ENCODE measurements at places on chromosomes 1 and 21.

DNA sequence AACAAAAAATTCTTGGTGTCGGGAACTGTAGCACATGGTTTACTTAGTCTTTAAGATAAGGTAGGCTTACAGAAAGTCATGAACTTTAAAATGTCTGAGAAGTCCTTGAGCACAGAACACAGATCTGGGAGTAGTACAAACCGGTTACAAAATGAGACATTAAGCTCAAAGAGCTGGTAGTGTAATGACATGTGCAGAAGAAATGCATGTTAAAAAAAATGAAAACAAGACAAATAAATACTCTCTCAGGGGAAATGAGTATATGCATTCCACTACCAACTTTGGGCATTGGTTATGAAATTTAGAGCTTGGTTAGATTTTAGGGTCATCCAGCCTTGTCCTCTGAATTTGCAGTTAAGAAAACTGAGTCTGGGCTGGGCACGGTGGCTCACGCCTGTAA lies 91.5 kb upstream of the F3 start:
- no peak for DNase-seq

DNA sequence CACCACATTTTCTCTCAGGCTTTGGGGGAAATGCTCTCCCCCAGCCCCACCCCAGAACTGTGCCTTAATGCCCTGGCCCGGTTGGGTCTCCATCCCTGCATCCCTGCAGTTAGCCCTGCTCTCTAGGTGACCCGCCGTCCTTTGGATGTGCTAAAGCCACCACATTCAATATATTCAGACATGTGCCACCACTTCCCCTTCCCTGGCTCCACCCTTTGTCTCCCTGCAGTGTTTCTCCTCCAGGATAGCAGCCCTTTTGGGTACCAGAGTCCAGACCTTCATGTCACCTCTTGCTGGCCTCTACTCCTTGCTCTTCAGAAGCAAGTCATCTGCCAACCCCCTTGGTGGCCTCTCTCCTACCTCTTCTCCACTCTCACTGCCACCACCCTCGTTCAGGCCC lies 41.8 kb downstream of the RUNX1 start:
- no peak for DNase-seq

- no peak for DNase-seq
These were observed 218.5 kb downstream of the GPR52 start for GRCh38 chr1:174666248-174666647.

DNA sequence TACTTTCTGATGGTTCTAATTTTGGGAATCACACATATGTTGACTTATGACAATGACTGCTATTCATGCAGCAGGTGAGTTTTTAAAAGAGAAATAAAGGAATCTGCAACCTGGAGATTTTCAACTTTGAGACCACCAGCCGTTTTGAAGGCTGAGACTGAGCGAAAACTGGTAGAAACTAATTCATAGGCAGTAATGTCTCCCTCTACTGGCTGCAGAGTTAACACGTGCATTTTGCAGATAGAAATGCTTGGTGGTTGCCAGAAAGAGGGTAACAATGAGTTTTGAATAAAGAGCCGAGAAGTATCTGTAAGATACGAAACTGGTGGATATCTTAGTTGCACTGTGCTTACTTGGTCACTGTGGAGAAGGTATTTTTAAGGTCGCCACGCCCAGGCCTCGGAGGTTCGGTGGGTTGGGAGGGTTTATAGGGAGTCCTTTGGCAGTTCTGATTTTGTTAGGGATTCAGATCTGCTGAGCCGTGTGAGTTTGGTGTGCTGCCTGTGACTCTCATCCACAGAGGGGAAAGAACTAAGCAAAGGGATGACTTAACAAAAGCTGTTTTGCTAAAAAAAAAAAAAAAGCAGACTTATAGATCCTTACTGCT lies 83.0 kb downstream of the RYR2 start:
- peak; percentile 23 for DNase-seq

- no peak for DNase-seq
These were observed 9.1 kb downstream of the SSBP3 start for GRCh38 chr1:54397090-54397591.

DNA sequence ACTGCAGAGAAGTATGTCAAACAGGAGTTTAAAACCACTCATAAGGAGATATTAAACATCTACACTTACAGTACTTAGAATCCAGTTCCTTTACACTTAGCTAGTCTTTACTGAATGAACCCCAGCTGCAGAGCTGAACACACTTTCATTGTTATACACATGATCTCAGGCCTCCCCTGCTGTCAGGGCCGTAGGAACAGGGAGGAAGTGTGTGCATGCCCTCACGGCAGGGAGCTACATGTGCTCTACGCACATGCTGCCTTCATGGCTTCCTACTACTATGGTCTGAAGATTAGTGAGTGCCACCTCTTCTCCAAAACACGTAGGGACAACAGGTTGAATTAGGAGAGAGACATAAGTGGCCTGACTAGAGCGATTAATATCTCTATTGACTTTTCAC lies 191.5 kb downstream of the SIPA1L2 start:
- no peak for DNase-seq

DNA sequence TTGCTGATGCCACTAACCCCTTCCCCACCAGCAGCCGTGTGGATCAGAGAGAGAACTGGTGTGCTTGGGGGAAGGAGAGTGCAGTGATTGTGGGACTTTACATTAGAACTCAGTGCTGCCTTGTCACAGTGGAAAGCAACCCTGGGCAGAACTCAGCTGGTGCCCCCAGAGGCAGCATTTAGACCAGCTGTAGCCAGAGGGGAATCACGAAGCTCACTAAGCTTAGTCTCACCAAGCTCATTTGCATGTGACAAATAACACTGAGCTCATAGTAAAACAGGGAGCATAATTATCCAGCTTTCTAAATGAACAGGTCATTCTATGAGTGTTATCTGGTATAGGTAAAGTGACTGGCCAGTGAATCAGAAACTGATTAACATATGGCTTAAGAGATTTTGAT lies 9.8 kb upstream of the SMAP2 start:
- no peak for DNase-seq

- peak; percentile 50 for DNase-seq
These were observed 64.0 kb upstream of the HMCN1 start for GRCh38 chr1:185670187-185670627.

GRCh38 chr1:210363119-210363518 lies 34.4 kb downstream of the HHAT start:
- no peak for DNase-seq

- no peak for DNase-seq
These were observed 387.8 kb upstream of the RUNX1 start for GRCh38 chr21:35436899-35437298.

DNA sequence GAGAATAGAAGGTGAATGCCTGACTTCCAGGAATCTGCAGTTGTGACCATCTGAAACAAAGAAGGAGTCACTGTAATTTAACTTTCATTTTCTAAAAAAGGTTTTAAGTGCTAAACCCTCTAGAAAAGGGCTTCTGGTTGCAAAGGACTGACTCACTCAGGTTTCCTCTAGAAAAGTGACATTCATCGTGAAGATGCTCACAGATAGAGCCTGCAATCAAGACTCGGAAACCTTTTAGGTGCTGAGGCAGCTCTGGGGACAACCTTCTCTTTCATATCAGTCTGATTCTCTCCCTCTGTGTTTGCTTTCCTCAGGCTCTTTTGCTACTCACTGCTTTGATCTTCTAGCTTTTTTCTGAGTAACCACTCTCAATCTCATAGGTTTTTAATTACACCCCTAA lies 8.2 kb downstream of the BCL9 start:
- no peak for DNase-seq

DNA sequence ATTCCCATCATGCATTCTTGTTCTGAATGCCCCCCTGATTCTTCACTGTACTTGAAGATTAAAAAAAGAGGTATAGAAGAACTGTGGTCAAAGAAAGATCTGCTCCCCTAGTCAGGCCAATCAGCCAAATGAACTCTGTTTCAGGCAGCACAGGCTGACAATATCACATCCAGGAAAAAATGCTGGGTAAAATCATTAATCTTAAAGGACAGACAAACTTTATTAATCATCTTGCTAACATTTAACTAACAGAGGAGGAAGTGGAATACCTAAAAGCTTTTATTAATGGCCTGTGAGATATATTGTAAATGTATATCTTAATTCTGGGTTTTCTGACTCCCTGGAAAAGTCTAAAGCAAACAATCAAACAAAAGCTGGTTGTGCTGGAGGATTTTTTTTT lies 660.5 kb upstream of the PRMT6 start:
- no peak for DNase-seq

DNA sequence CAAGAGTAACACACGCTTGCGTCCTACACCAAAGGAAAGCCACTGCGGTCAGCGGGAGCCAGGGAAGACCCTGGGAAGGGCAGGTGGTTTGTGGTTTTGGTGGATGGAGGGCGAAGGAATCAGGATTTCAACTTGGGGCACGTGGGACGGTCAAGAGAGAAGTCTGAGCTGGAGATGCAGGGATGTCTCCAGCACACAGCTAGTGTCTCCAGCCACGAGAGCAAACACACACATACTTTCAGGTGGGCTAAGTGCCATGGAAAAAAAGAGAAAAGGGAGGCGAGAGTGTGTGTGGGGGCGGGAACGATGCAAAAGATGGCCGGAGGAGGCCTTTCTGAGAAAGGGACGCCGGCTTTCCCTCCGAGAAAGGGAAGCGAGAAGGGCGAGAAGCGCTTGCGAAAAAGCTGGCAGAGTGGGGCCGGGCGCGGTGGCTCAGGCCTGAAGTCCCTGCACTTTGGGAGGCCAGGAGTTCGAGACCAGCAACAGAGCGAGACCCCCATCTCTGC lies 1.4 kb upstream of the SRRM1 start:
- peak; percentile 1 for DNase-seq

DNA sequence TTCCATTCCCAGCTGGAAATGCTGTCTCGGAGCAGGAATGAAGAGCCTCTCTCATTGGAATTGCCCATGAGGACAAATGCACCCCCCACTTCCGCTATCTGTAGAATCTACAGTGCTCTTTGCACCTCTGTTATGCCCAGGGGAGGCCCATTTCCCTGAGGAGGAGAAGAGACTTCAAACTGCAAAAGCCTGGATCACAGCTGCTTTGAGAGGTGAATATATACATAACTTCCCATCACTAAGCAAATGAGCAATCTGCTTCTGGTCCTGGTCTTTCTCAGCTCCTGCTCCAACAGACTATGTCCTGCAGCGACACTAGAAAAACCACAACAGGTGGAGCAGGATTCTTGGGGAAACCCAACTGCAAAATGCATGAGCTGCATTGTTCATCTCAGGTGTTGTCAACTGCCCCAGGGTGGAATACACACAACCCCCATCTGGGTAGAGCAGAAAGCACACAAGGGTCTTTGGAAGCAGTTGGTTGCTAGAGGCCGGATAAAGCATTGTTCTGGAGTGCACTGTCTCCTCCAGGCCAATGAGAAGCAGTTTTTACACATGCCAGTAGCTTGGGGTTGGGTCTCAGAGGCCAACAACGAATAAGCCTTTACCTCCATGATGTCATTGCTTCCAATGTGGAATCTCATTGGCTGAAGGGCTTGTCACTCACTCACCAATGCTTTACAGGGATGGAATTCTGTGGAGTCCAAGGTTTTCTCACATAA lies 67.7 kb upstream of the RAB4A start:
- peak; percentile 72 for DNase-seq

DNA sequence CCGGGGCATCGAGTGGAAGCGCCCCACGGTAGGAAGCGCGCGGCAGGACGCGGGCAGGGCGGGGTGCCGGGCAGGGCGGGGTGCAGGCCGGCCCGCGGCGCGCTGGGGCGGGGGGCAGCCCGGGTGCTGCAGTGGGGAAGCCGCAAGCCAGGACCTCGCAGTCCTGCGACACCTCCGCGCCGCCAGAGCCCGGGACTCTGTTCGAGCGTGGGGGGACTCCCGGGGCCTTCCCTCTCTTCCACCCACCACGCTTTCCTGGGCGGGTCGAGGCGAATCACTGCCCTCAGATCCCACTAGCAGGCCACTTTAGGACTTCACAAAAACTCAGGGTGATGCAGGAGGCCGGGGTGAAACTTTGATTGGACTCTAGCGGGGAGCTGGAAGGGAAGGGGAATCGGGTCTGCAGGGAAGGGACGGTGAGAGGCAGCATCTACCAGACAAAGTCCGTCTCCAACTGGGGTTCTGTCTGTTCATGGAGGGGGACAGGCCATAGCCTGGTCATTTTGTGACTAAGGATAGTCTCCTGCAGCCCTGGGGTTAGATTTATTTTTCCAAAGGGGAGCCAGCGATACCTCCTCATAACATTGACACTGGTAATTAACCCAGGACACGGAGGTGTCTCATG lies 623 bp downstream of the CAPN2 start:
- DNase-seq = no peak

DNA sequence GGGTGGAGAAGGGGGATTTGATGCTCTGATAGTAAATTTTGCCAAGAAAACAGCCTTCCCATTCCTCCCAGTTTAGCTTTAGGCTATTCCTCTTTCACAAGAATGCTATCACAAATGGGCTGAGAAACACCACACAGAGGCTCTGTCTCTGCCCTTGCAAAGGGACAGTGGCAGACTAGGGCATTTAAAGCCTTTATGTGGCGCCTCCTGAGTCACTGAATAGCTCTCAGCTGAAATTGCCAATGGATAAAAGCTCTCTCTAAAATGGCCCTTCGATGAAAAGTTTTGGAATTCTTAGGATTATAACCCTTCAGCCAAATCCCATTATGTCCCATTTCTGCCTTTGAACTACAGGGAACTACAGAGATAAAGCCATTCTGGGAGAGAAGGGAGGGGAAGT lies 1000.4 kb downstream of the ADGRL2 start:
- DNase-seq = no peak

GRCh38 chr1:107291987-107292386 lies 151.1 kb downstream of the NTNG1 start:
- no peak for DNase-seq

DNA sequence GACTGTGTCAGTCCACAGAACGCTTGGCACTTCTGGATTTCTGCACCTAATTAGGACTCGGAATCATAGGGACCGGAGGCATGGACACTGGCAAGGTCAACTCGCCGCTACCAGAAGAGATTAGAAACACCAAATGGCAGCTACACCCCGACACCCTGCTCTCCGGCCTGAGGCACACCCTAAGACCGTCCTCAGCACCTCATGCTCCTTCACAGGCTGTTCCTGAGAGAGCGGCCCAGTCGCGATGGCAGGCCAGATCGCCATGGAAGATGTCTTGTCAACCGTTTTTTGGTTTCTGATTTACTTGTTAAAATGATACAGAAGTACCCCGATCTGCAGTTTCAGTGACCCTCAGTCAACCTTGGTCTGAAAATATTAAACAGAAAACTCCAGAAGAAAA lies 46.8 kb downstream of the NPHP4 start:
- DNase-seq = no peak

- DNase-seq = peak; percentile 92
These were observed 155.9 kb upstream of the RUNX1 start for GRCh38 chr21:35204850-35205541.

DNA sequence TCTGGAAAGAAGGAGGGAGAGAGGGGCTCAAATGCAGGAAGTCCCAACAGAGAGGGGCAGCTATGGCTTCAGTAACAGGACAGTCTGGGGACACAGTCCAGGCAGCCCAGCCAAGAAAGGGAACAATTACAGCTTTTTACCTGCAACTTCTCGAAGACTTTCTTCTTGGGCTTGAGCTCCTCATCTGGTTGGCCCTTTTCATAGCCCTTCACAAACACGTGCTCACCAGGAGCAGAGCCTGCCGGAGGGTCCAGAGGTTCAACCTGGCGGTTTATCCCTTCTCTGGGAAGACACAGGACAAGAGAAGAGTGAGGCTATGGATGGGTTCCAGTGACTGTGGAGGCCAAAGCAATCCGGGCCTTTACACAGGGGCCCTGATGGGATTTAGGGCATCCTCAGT lies 37.9 kb downstream of the YARS1 start:
- no peak for DNase-seq
